ENCODE measurements at places on chromosomes 11 and 22.
A peak's percentile ranks its signal among the peaks of the same experiment; 100 is the strongest.

- no peak for DNase-seq
These were observed 3.7 kb upstream of the SPON1 start for GRCh38 chr11:13958641-13959400.

DNA sequence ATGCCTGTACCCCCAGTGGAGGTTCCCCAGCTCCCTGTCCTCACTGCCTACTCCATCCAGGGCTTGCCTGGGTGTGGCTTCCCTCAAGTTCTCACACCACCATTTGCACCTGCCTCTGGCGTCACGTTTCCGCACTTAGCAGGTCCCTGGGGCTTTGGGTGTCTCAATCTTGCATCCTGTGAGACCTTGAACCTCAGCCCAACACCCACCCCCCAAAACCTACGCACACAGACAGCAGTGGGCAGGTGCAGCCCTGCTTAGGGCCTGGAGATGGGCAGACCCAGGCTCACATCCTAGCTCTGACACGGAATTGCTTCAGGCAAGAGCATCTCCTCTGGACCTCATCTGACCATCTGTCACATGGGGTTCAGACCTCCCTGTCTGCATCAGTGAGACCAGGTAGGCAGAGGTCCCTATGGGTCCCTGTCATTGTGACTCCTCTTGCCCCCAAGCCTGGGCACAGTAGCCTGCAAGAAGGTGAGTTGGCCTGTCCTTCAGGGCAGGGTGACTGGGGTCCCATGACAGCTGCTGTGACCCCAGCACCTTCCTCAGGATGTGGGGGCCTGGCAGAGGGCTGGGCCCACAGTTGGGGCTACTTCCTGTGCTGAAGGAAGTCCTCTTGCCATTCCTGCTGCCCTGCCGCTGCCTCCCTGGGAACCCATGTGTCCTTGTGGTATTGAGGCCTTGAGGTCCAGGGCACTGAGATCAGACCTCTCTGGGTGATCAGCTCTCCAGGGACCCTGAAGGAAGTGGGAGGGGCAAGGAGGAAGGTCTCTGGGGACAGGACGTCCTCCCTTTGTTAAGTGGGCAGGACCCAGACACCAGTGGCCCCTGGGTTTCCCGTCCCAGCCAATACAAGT lies 2.0 kb downstream of the SIPA1 start:
- DNase-seq, result peak; percentile 96

DNA sequence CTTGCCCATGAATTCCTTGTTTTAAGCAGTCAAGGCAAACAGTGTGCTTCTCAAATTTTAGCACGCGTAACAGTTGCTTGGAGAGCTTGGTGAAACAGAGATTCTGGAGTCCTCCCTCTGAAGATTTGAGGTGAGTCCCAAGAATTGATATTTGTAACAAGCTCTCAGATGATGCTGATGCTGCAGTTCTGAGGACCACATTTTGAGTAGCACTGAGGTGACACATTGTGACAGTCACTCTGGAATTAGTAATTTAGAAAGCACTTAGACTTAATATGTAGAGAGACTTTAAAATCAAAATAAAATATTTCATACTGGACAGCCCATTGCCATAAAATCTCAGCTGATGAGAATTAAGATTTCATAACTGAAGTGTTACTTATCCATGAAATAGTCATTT lies 38.5 kb downstream of the DNAJC24 start:
- no peak for DNase-seq

- DNase-seq, result no peak
These were observed 65.7 kb downstream of the NECTIN1 start for GRCh38 chr11:119663279-119663678.

GRCh38 chr11:130055617-130056016 lies 14.1 kb upstream of the APLP2 start:
- DNase-seq, result no peak

DNA sequence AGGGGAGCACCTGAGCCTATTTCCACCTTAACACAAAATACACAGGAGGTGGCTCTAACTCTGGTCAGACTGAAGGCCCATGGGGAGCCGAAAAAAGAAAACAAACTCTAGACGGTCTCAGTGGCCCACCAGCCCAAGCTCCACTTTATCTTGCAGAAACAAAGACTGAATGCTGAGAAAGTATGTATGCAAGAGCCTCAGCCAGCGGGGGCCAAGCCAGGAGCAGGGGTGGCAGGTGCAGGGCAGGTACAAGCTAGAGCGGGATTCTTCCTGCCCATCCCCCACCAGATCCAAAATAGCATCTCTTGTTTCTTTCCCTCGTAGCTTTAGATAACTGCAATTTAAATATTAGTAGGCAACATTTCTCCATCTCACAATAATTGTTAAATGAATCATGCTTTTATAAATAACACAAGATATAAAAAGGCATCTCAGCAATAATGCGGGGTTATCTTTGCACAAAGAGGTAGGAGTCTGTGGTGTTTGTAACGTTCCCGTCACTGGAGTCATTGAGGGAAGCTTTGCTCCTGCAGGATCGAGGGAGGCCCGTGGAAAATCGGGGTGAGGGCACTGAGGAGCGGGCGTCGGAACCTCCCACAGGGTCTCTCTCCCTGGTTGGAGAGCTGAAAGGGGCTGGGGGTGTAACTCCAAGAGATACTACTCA lies 418.0 kb downstream of the SHANK2 start:
- DNase-seq, result no peak

- peak; percentile 57 for DNase-seq
These were observed 72.6 kb downstream of the PARVB start for GRCh38 chr22:44096736-44097135.

- no peak for DNase-seq
These were observed 92.3 kb upstream of the PARVA start for GRCh38 chr11:12285106-12285505.

- no peak for DNase-seq
These were observed 26.6 kb downstream of the OR52E1 start for GRCh38 chr11:5096011-5096410.

- no peak for DNase-seq
These were observed 96.5 kb downstream of the RRM1 start for GRCh38 chr11:4191031-4191571.

DNA sequence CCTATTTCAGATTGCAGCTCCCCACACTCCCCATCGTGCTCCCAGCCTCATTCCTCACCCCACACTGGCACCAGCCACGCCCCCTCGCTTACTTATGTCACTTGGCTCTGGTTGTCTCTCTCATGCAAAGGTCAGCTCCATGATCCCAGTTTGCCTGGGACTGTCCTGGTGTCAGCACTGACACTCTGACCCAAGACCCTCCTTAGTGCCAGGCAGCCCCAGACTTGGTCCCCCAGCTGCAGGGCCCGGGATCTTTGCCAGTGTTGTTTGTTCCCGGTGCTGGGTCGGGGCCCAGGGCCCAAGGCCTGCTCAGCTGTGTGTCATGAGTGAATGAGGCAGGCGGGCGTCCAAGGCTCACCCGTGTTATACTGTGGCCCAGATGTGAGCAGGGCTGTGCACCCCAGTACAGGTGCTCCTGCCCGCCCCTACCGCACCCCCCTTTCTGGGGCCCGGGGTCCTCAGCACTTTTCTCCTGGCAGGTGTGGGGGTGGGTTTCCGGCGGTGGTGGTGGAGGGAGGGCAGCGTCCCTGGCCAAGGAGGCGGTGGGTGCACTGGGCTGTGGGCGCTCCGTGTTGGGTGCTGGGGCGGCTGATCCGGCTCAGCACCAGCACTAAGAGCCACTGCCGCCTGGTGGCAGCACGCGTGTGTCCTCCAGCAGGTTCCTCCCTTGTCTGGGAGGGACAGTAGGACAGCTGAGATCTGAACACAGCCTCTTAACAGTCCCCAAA lies 19.5 kb downstream of the IL17REL start:
- DNase-seq, result peak; percentile 94

DNA sequence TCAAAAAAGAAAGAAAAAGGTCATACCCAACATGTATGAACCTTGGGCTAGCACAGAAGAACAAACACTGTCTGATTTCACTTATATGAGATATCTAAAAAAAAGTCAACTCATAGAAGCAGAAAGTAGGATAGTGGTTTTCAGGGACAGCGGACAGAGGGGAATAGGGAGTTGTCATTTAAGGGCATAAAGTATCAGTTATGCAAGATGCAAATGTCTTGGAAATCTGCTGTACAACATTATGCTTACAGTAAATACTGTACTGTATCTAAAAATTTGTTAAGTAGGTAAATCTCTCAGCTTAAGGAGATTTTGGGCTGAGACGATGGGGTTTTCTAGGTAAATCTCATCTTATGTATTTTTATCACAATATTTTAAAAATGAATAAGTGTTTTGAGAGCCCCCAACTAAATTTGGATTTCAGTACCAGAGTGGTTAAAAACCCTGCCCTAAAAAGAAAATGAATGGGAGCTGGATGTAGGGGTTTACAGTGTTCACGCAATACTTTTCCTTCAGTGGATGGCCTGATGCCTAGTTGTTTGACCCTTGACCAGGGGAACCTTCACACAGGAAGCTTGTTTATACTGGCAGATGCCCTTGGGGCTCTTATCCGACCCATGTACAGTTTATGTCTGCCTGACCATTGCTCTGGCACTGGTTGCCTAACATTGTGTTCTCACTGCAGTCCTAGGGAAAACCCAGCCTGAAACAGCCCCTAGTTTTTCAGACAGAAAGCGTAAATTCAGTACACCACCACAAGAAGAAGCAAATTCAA lies 34.8 kb downstream of the SLC22A9 start:
- DNase-seq, result no peak
